ENCODE measurements at places on chromosomes 2 and 18.

GRCh38 chr18:23178661-23179081 is 43.4 kb downstream of the CABLES1 start:
- DNase-seq, result no peak

DNA sequence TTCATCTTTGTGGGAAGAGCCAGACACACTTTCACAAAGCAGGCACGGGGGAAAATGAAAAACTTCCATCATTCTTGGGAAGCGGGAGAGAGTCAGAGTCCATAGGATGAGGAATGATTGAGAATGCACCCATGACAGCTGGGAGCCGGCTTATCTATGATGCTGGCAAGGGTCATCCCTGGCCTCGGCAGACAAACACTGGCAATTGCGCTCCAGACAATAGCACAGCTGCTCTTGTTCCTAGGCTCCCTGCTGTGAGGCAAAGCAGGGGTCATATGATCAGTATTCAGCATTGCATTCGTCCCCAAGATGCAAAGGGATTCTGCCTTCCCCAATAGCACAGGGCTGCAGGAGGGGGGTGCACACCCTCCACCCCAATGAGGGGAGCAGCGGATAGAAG is 33.0 kb downstream of the CYRIA start:
- DNase-seq, result no peak

- no peak for DNase-seq
These were observed 53.7 kb downstream of the LCLAT1 start for GRCh38 chr2:30500699-30501098.

DNA sequence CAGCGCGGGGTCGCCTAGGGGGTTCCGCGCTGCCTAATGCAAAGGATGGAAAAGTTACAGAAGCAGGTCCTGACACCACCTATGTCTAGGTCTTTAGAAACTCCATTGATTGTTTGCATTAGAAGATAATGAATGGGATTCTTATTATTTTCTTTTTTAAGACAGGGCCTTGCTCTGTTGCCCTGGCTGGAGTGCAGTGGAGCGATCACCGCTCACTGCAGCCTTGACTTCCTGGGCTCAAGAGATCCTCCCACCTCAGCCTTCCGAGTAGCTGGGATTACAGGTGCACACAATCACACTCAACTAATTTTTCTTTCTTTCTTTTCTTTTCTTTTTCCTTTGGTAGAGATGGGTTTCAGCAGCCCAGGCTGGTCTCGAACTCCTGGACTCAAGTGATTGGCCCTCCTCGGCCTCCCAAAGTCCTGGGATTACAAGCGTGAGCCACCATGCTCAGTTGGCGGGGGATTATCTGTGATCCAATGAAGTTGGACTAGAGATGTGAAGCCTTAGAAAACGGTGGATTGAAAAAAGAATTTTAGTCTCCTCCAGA is 761 bp upstream of the IDH1 start:
- DNase-seq, result no peak

DNA sequence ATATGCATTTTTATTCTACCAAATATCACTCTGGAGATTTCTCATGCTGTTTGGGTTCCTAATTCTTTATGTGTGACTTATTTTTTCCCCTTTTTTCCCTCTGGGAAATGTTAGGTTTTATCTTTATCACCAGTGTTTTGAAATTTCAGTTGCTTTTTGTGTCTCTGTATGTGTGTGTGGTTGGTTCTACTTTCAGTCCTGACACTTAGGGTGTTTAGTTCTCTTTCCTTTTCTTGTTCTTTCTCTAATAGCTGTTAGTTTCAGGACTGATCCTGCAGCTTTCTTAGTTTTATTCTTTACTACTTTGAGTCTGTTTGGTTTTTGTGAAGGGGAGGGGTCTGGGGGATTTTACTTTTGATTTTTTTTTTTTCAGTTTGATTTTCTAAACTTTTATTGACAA is 23.1 kb downstream of the PPM1B start:
- no peak for DNase-seq

DNA sequence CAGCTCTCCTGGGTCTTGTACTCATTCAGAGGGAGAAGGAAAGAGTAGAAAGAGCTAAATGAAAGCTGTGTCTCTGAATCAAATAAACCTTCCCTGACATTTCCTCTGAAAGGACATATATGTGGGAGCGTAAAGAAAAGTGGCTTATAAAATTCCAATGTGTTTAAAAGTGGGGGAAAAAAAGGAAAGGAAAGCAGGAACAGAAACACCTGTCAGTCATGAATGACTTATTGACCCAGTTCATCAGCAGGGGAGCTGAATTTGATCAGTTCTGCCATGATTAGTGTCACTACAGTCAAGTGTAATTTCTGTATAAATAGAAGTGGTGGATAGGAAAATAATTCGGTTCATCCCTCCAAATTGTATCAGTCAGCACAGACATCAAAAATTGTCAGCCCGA is 382.5 kb downstream of the ERBB4 start:
- no peak for DNase-seq

DNA sequence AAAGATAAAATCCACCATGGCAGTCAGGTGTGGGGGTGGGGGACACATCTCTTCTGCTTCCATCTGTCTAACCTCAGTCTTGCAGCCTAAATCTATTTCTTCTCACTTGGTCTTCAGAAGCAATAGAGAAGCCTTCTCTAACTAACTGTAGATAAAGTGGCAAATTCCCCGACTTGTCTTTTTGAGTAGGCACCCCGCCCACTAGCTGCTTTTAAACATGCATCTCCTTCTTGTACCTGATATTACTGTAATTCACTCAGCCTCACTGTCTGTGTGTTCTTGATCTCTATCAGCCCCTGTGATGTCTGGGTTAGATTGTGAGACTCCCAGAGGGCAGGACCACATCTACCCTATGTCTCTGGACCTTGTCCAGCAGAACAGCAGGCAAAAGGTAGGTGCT is 6.8 kb downstream of the MARCHF4 start:
- DNase-seq, result no peak

GRCh38 chr18:12421732-12422131 is 14.0 kb downstream of the PRELID3A start:
- no peak for DNase-seq

DNA sequence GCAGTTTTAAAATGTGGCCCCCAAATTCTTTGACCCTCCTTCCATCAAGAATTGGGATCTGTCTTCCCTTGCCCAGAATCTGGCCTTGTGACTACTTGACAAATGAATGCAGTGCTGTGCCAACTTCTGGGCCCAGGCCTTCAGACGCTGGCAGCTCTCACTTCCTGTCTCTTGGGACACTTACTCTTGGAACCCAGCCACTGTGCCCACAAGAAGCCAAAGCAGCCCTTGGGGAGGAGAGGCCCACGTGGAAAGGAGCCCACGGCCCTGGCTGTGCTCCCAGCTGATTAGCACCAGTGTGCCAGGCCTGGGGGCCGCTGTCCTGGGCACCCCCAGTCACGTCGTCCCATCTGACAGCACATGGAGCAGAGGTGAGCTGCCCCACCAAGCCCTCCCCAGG is 56.6 kb downstream of the RPL37A start:
- peak; percentile 51 for DNase-seq

- DNase-seq, result no peak
These were observed 166.9 kb upstream of the KLF7 start for GRCh38 chr2:207332480-207333212.

GRCh38 chr2:144461308-144461766 is 58.6 kb downstream of the ZEB2 start:
- DNase-seq, result peak; percentile 5

GRCh38 chr2:2866459-2866858 is 511.2 kb downstream of the EIPR1 start:
- DNase-seq, result no peak

DNA sequence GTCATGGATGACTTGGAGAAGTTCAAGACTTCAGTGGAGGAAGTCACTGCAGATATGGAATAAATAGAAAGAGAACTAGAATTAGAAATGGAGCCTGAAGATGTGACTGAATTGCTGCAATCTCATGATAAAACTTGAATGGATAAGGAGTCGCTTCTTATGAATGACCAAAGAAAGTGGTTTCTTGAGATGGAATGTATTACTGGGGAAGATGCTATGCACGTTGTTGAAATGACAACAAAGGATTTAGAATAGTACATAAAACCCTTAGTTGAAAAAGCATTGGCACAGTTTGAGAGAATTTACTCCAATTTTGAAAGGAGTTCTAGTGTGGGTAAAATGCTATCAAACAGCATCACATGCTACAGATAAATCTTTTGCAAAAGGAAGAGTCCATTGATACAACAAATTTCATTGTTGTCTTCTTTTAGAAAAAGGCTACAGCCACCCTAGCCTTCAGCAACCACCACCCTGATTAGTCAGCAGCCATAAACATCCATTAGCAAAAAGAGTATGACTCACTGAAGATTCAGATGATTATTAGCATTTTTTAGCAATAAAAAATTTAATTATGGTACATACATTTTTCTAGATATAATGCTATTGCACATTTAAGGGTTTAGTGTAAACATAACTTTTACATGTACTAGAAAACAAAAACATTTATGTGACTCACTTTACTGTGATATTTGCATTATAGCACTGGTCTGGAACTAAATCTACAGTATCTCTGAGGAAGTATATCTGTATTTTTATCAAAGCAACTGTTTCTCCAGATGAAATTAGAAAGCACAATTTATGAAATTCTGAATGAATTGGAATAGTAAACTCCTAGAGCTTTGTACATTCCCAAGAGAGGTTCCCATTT is 110.5 kb upstream of the TACR1 start:
- no peak for DNase-seq

GRCh38 chr2:24334245-24334633 is 26.1 kb downstream of the ITSN2 start:
- DNase-seq, result no peak

- DNase-seq, result no peak
These were observed 28.4 kb upstream of the SUCLG1 start for GRCh38 chr2:84487298-84487996.

DNA sequence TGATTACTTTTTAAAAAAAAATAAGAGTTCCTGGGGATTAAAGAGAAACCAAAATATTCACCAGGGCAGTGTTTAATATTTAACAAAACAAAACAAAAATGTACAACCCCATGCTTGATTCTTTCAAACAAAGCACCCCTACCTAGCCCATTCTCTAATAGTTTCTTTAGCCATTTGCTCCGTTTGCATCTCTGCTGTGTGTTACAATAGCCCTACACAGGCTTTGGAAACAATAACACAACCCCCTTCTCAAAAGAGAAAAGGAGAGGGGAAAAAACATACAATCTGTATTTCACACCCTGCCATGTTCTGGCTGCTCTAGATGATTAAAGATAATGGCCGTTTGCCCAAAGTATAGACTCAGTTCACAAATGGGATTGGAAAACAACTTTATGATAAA is 302.9 kb downstream of the CPS1 start:
- DNase-seq, result no peak

- no peak for DNase-seq
These were observed 321.8 kb downstream of the ZEB2 start for GRCh38 chr2:144198116-144198515.

All from cerebellar cortex (tissue), 1 donor.